ENCODE measurements at places on chromosomes 11 and 22.

GRCh38 chr11:43874738-43875137, 5.9 kb upstream of the ALKBH3 start:
- DNase-seq: no peak

DNA sequence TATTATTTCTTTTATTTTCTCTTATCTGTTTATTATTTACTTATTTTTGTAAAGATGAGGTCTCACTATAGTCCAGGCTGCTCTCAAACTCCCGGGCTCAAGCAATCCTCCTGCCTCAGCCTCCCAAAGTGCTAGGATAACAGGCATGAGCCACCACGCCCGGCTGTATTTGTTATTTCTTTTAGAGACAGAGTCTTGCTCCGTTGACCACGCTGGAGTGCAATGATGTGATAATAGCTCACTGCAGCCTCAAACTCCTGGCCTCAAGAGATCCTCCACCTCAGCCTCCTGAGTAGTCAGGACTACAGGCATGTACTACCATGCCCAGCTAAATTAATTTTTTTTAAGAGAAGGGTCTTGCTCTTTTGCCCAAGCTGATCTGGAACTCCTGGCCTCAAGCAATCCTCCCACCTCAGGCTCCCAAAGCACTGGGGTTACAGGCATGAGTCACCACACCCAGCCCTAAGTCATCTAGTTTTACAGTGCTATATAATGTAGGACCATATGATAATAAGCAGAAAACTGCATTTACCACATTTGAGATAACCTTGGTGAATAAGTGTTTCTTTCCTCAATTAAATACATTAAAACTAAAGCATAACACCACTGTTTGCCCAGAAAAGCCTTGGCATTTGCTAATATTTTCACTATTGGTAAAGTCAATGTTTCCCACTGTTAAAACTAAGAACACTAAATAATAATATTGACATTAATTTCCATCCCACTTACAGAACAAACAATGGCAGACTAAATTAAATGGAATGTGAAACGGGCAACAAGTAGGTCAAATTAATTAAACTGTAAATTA, 127.5 kb downstream of the SIK3 start:
- no peak for DNase-seq

DNA sequence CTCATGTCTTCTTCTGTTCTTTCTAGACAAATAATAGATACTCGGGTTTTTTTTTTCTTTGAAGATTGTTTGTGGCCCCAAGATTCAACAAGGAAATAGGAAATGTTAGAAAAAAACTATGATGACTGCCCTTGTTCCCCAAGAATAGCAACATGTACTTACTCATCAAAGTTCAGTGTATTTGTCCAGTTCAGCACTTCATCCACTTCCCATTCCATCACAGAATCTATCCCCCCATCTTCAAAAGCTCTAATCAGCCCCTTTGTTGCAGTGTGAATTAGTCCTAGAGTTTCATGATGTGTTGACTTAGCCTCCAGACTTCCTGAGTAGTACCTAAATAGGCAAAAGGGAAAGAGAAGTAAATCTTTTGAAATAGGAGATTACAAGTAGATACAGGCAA, 74.3 kb downstream of the C11orf65 start:
- DNase-seq: no peak

- no peak for DNase-seq
These were observed 6.9 kb downstream of the TRABD start for GRCh38 chr22:50192436-50193204.

DNA sequence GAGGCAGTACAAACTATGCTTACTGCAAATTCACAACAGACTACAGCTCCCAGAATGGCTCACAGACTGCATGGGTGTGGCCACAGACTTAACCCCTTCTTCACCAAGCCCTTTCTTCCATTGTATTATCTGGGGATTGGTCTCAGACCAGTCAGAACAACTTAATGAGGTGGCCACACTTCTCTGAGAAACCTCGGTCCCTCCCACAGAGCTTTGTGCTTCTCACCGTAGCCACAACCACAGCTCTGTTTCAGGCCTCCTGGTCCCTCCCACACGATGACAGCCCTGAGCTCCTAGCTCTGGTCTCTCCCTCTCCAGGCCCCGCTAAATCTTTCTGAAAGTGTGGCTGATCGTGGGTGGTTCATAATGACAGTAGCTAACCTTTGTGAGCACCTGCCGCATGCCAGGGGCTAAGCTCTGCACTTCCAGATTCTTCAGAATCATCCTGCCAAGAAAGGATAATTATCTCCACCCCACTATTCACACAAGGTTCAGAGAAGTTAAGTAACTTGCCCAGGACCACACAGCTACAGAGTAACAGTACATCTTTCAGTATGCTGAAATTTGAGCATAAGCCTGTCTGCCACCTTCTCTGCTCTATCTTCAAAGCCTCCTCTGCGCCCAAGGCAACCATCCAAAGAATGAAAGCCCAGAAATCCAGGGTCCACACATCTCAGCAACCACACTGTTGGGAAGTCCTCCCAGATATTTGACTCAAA, 5.4 kb downstream of the PDE2A start:
- DNase-seq: no peak

- DNase-seq: no peak
These were observed 29.9 kb downstream of the CHRDL2 start for GRCh38 chr11:74701351-74701750.

- no peak for DNase-seq
These were observed 4.7 kb downstream of the LTBP3 start for GRCh38 chr11:65553301-65554001.

DNA sequence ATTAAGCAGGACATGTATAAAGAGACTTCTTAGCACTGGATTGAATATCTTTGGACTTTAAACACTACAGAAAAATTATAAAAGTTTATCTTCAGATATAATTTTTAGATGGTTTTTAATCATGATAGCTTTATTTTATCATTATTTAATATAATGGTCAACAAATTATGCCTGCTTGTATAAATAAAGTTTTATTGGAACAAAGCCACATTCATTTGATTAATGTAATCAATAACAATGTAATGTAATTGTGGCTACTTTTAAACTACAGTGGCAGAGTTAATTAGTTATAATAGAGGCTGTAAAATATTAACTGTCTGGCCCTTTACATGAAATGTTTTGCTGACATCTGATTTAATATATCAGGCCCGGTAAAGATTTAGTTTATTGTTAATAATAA, 70.0 kb downstream of the STIM1 start:
- DNase-seq: no peak

GRCh38 chr11:64560139-64560771, 30.8 kb upstream of the SLC22A12 start:
- no peak for DNase-seq

- DNase-seq: no peak
These were observed 2.5 kb downstream of the AMOTL1 start for GRCh38 chr11:94770563-94771120.

DNA sequence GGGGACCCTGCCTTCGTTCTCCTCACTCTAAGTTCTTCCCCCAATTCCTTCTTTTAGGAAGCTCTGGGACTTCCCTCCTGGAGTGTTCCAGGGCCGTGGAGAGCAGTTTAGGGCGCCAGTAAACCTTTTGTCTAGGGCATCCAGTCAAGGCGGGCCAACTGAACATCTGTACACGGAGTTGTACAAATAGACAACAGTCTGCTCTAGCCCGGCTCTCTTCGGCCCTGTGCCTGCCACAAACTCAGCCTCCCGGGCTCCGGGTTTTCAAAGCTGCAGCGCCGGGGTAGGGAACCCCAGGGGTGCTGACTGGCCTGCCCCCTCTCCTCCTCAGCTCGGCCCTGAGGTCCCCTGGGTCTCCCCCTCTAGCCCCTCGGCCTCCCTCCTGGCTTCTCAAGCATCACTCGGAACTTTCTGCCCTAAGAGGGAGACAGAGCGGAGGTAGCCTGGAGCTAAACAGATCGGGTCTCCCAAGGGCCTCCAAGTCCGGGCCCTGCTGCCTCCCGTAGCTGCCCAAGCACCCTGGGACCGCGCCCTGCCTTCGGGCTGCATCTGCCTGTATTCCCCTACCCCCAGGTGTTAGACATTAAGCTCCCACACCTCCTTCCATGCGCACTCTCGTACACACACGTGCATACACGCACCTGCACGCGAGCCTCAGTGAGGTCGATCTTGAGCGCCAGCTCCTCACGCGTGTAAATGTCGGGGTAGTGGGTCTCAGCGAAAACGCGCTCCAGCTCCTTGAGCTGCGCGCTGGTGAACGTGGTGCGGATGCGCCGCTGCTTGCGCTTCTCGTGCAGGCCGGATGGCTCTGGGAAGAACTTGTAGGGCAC, 3.3 kb downstream of the PHOX2A start:
- no peak for DNase-seq

GRCh38 chr22:44025171-44026065, 1.3 kb downstream of the PARVB start:
- DNase-seq: no peak

DNA sequence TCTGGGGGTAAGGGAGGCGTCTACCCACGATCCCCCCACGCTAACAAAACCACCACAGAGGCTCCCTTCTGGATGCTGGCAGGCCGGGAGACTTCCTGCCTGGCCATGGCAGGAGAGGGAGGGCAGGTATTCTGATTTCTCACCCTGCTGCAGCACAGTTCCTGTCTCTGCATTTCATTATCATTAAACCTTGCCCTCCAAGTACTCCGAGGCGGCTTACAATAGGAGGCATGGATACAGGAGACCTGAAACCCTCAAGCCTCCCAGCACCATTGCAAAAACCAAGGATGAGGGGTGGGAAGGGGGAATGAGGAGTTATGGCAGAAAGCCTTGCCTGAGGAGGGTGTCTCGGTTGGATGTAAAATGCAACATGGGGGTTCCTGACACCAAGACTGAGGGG, 44.1 kb upstream of the MN1 start:
- DNase-seq: no peak

- DNase-seq: no peak
These were observed 70.7 kb downstream of the MN1 start for GRCh38 chr22:27730641-27731433.

DNA sequence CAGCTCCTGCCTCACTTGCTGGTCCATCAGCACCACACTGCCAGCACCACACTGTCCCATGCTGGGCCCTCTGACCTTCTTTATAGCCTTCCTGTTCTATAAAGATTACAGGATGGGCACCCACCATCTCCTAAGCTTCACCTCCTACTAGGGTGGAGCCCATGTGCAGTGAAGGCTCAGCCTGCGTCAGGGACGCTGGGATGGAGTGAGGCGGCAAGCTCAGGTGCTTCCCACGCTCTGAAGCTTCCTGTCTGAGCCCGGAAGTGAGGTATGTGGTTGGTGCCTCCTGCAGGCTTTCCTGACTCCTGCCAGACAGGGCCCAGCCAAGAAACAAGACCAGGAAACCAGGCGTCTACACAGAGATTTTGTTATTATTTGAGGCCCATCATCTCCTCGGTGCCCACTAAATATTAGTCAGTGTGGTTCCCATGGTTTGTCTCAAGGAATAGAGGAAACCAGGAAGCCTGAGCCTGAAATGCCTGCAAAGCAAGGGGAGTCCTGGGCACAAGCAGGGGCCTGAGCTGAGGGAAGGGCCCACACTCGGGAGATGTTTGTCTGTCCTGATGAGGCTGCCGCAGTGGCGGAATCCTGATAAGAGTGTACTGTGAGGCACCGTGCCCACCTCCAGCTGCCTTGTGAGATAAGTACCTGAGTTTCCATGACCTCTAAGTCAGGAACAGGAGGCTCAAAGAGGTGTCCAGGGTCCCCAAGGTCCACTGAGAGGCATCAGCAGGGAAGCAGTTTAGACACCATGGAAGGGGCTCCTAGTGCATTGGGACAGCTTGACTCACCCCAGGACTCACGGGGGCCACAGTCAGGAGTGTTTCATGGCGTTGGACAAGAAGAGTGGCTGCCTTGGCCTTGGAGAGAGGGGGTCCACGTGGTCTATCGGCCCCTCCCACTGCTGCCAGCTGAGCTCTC, 22.0 kb downstream of the RSPH14 start:
- DNase-seq: no peak

- DNase-seq: no peak
These were observed 67.6 kb upstream of the BID start for GRCh38 chr22:17841836-17842235.

DNA sequence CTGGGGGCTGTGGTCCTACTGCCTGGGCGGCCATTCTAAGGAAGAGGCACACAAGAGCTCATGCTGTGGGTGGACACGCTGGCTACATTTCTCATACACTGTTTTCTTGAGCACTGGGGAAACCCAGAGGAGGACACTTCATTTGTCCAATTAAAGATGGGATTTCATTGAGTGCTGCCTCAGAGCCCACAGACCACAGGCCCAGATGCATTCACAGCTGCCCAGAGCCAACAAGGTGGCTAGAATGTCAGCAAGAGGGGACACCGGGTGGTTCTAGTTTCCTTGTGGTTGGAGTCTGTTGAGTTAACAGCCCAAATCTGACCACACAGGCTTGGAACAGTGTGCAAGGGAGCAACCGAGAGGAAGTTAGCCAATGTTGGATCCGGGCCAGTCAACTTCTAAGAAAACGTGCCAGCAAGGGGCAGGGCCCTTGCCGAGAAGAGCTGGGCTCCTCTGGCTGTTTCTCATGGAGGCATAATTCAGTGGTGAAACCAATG, 35.0 kb upstream of the SORL1 start:
- DNase-seq: no peak

DNA sequence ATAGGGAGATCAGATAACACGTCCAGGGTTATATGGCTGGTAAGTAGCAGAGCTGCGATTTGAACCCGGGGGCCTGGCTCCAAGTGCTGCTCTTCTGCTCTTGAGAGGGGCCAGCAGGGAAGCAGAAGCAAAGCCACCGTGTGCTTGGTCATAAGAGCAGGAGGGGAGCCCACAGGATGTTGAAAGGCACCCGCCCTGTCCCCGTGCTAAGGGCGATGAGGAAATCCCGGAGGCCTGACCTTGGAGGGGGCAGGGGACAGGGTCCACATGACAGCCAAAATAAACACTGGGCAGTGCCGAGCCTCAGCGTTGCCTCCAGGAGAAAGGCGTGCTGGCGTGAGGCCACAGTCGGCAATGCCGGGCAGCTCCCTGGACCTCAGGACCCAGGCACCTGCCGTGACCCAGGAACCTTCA, 28.8 kb downstream of the TOM1 start:
- DNase-seq: no peak

DNA sequence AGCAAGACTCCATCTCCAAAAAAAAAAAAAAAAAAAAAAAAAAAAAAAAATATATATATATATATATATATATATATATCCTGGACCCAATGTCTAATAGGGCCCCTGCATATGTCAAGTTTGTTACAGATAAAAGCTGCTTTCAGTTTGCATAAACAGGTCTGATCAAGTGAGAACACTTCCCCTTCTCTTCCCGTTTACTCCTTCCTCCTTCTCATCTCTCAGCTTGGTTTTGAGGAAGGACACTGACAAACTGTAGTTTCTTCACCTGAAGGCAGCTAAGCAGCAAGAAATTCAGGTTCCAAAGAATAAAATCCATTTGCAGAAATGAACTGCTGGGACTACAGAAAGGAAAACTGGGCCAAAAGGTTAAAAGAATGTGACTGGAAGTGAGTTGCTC, 11.7 kb downstream of the THOC5 start:
- no peak for DNase-seq

DNA sequence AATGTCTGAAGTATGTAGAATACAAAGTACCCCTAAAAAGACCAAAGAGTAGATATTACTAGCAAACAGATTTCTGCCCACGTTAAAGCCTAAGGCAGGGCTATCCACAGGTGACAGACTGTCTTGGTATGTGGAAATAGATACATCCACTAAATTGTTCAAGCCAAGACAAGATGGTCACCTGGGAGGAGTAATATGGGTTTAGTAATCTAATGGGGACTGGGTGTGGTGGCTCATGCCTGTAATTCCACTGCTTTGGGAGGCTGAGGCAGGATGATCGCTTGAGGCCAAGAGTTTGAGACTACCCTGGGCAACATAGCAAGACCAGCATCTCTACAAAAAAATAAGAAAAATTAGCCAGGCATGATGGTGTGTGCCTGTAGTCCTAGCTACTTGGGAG, 7.5 kb downstream of the SGSM3 start:
- no peak for DNase-seq

- no peak for DNase-seq
These were observed 17.2 kb downstream of the SYNGR1 start for GRCh38 chr22:39367035-39367434.

- no peak for DNase-seq
These were observed 498.3 kb downstream of the BUD13 start for GRCh38 chr11:116274521-116274920.
